ENCODE measurements at places on chromosomes 2 and 18.

GRCh38 chr2:172208791-172209325 lies 106.2 kb upstream of the DLX2 start:
- no peak for DNase-seq

DNA sequence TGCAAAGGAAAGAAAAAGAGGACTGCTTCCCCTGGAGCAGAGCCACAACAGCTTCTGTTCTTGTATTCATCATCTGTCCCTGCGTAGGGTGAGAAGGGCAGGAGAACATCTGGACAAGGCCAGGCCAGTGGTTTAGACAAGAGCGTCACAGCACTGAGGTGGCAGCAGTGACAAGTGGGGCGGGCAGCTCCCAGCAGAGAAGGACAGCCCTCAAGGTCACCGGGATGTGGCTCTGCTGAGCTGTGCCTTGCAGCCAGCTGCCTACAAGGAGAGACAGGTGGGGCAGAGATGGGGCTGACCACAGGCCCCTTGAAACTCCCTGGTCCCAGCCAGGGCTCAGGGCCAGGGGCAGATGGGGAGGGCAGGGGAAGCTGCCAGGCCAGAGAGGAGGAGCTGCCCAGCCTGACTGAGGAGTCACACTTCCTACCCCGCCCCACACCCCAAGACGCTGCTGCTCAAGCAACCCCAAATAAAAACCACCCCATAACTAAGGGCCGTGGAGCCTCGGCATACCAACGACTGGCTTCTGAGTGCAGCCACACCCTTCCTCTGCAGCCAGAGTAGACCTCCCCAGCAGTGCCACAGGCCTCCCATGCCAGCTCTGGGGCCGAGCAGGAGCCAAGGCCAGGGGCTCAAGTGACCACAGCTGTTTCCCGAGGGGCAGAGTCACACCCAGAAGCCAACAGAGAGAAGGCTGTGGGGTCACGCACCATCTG lies 5.4 kb downstream of the RAB11FIP5 start:
- DNase-seq = no peak

GRCh38 chr2:217091531-217091930 lies 231.7 kb upstream of the TNP1 start:
- DNase-seq = no peak

DNA sequence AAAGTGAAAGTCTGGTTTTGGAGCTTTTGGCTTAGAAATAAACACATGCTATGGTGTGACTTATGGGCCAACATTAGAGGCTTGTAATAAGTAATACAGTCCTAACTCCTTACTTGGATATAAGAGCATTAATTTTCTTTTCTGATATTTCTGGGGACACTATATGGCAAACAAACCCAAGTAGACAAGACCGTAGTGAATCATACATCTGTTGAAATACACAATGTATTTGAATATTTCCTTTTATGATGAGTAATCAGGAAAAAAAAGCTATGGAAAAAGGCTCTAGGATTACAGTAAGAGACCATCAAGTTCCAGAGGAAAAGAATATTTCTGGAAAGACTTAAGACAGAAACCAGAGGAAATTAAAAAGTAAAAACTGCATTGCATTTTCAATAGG lies 146.0 kb upstream of the CYP26B1 start:
- no peak for DNase-seq

GRCh38 chr18:58871514-58872420 lies 7.1 kb downstream of the ZNF532 start:
- DNase-seq = no peak

- DNase-seq = no peak
These were observed 27.5 kb downstream of the STAMBP start for GRCh38 chr2:73856214-73856613.

GRCh38 chr2:233386382-233387041 lies 32.2 kb downstream of the DGKD start:
- no peak for DNase-seq

GRCh38 chr2:70403267-70404053 lies 101.6 kb upstream of the FAM136A start:
- no peak for DNase-seq

DNA sequence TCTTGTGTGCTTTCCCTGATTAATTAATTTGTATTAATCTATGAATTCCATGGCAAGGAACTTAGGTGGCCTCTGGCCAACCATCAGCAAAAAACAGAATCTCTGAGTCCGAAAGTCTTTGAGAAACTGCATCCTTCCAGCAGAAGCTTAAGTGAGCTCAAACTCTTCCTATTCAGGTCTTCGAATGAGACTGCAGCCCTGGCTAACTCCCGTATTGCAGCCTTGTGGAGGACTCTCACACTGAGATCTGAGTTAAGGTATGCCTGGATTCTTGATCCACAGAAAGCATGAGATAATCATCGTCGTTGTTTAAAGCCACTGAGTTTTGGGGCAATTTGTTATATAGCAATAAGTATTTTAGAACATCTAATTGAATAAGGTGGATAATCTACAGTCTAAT lies 1143.9 kb upstream of the NXPH2 start:
- DNase-seq = no peak

Data from NCI-H526 treated with DMSO at 0.1 percent for 48 hours (cell line).